ENCODE measurements at places on chromosomes 7 and 10. TPM values are rescaled to one million over a fixed set of nuclear protein-coding genes. Genes with fewer than 3 reads are reported as not detected.

Gene ZNF775
- total RNA-seq: 4.7 TPM

GRCh38 chr7:96388166-96388565 is 66.3 kb upstream of the SLC25A13 start:
- peak; percentile 67 for DNase-seq

GRCh38 chr10:49679480-49679893 is at the start of gene C10orf53:
TSS of gene C10orf53 (plus strand) at chr10:49679651. CDS start at chr10:49679698, 47 bp downstream.
- no peak for DNase-seq

DNA sequence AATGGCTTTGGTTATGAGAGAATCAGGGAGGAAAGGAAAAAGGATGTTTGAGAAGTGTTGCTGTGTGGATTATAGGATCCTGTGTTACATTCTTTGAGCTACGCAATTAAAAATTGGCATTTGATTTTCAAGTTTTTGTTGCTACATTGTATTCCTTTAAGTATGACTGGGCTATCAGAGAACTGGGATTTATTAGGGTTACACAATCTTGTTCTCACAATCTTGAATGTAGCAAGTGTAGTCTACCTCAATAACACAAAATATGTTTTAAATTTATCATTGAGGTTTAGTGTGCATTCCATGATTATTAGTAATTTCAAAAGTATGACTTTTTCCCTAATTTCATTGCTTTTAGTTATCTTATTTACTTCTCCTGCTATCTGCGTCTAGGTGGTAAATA is 113.9 kb downstream of the CACNB2 start:
- no peak for DNase-seq

GRCh38 chr7:26658389-26659084 is 205.9 kb downstream of the SKAP2 start:
- DNase-seq: peak; percentile 23

DNA sequence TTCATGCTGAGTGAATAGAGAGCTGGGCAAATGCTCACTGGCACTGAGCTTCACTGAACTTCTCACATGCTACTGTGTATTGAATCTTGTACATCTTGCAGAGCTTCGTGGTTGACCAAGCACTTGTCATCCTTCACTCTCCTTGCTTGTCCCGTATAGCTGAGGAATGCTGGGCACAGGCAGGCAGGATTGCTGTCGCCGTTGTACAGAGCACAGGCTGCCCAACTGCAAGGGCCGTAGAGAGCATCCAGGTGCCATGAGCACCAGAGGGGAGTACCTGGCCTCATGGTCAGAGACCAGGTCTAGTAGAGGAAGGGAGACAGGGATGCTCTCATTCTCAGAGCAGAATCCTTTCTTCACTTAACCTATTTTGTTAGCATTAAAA is 99.8 kb upstream of the RET start:
- no peak for DNase-seq

Measured in PC-3 (cell line).